ENCODE measurements at places on chromosomes 5 and 9. TPM values are rescaled to one million over a fixed set of nuclear protein-coding genes. Genes with fewer than 3 reads are reported as not detected.

CDKN2B-AS1 gene
- 0.78 TPM for polyA plus RNA-seq

SH3PXD2B gene
- 0.42 TPM for polyA plus RNA-seq

NPDC1 gene
- 1.1 TPM for polyA plus RNA-seq

PCDHB16 gene
- not detected for polyA plus RNA-seq

N4BP3 gene
- polyA plus RNA-seq, result 4.6 TPM

F2RL1 gene
- polyA plus RNA-seq, result not detected

CDHR2 gene
- polyA plus RNA-seq, result 0.19 TPM

GAS1 gene
- polyA plus RNA-seq, result not detected

PIP5K1B gene
- polyA plus RNA-seq, result 8.2 TPM

PCDHGA7 gene
- 0.05 TPM for polyA plus RNA-seq

DNA sequence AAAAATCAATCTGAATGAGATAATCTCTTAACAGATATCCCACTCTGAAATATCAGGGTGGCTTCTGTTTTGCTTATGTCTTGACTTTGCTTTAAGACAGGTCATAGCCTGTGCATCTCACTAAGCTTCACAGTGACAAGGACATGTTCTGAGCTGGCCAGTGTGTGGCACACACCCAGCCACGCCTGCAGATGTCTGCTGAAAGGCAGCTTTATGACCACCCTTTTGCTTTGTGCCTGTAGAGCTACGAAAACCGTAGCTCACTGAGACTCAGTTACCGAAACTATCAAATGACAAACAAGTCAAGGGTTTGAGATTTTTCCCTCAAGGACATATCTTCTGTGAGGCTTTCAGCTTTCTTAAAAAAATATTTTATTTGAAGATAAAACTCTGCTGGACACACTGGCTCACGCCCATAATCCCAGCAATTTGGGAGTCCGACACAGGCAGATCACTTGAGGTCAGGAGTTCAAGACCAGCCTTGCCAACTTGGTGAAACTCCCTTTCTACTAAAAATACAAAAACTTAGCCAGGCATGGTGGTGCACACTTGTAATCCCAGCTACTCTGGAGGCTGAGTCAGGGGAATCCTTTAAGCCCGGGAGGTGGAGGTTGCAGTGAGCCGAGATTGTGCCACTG lies 233.2 kb downstream of the SPATA31A1 start:
- no peak for DNase-seq

DNA sequence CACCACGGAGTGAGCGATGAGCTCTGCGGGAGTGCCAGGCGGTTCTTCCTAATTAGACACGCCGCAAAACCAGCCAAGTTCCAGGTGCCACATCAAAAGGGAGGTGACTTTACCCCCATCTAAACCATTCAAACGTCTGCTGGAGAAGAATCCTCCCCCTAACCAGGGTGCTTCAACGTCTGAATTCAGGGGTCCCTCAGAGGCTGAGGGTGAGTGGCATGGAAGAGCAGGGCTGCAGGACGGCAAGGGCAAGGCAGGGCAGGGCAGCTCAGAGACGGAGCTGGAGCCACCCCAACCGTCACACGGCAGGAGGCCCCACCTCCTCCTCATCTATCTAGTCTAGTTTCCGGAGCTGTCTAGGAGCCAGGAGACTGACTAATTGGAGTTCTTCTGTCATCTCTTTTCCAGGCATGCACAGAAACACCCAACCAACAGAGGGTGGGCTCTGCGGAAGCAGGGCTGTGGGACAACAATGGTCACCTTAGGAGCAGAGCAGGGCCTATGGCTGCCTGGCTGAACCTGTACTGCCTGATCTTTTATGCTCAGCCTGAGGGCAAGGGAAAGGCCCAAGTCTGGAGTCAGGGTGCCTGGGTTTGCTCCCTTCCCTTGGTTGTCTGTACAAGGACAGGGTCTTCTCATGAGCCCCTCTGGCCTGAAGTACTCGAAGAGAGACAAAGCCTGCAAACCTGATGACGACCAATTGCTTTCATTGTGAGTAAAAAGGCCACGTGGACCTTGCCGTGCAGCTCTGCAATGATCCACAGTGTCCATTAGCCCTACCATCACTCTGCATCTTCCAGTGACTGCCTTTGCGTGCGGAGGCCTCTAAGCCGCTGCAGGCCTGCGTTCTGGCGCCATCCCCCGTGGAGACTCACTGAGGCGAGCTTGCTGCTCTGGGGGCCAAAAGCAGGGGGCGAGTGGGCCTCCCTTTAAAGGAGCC lies 81.0 kb upstream of the SLC25A51 start:
- DNase-seq, result no peak

- no peak for DNase-seq
Measured at GRCh38 chr9:35650341-35651158, at the start of gene SIT1. TSS of gene SIT1 (minus strand) at chr9:35650931. CDS start at chr9:35650853, 78 bp downstream.

DNA sequence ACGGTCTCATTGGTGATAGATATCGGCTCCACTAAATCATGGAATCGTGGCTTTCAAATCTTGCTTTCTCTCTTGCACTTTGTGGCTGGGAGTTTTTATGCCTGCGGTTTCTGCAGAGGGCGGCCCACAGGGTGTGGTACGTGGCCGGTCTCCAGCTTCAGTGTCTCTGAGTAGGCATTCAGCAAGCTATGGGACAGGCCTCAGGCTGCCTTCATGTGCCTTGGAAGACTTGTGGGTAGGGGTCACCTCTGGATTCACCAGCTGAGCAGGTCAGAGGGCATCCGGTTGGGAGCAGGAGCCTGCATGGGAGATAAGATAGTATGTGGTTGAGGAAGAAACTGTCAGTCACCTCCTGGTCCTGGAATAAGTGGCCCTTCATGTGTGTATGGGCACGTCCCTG lies 47.7 kb downstream of the AMBP start:
- DNase-seq, result no peak

DNA sequence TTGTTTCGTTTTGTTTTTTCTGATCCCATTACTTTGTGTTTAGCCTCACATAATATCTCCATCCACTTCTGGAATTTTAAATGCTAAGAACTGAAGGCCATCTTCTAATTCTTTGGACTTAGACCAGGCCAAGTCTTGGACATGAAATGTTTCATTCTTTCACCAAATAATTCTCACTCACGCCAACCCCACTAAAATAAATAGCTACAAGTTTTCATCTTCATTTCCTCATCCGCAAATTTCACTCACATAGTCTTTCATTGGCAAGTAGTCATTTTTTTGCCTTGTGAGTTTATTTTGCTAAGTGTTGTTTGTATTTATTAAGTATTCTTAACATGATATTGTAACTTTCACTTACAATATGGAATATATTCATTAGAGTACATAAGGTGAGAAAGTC lies 1188.6 kb upstream of the SEMA6A start:
- no peak for DNase-seq

- no peak for DNase-seq
Measured at GRCh38 chr5:169933127-169933526, 47.2 kb downstream of the INSYN2B start.

GRCh38 chr9:136609838-136610311 lies 52.8 kb upstream of the EGFL7 start:
- DNase-seq, result no peak

- DNase-seq, result no peak
Measured at GRCh38 chr5:42557689-42558088, 134.4 kb downstream of the GHR start.

DNA sequence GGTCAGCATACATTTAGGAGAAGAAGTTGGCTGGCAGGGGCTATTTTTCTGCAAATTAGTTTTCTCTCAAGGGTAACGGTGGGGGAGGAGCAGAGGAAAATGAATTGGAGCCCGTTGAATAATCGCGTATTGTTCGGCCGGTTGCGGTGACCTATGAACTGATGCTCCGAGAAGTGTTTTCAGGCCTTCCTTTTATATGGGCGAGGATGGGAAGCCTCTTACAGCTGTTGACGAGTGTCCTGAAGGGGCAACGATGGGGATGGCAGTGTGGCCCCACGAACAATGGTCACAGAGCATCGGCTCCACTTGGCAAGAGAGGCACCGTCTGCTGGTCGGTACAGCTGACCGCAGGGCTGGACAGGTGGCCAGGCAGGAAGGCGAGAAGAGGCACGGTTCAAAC lies 400.7 kb downstream of the ZSWIM6 start:
- DNase-seq, result no peak

DNA sequence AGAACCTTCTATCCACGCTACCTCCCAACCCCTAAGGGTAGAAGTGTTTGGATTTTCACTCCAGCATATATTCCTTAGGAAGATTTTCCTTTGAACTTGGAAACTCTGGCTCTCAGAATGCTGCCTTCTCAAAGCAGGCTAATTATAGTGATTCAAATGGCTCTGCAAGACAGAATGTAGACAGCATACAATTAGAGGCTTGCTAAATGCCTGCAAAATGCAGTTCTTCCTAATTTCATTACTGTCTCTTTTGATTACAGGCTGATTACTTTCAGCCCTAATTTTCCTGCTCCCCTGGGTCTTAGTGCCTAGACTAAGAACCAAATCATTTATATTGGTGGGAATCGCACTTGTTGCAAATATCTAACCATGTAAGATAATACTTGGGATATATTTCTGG lies 50.8 kb downstream of the ANKDD1B start:
- DNase-seq, result no peak

DNA sequence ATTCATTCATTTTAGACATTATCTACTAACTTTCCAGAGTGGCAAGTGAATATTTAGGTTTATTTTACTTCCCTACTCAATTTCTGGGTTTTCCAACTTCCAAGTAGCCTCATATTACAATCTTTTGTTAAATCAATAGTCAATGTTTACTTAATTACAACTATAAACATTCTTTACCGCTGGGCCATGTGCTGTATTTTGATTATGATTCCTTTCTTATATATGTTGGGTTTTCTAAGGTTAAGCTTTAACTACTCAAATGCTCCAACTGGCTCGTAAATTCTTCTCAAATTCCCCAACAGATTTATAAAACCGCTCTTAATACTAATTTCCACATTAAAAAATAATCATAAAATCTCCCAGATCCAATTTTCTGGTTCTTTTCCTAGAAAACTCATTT lies 110.1 kb upstream of the ABCA1 start:
- DNase-seq, result no peak

DNA sequence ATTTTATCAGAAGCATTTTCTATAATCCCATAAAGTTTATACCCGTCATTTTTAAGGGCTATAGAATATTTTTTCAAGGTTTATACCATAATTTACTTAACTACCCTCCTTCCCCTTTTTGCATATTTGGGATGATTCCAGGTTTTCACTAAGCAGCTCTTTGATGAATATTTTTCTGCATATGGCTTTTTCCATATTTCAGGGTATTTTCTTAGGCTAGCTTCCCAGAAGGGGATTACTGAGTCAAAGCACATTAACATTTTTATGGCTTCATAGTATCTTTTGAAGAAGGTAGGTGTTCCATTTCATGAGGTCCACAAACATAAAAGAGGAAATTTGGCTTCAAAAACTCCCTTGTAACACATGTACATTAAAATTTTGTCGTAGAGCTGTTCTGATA lies 14.6 kb upstream of the COL15A1 start:
- DNase-seq, result no peak

DNA sequence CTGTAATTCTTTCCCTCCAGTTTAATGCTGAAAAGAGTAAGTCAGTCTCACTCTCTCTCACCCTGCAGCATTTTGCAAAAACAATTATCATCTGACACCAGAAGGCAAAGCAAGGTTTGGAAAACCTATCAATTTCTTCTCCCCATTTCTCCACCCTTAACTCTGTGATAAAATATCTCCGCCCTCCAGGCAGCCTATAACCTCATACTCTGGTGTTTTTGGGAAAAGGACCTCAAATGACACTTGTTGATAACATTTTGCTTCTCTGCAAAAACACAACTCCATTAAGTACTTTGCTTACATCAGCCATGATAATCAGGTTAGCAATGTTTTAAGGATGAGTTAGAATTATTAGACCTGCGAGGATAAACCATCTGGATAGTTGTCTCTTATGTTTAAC lies 2.3 kb downstream of the ANKH start:
- DNase-seq, result no peak

- DNase-seq, result no peak
Measured at GRCh38 chr9:77014597-77015263, 4.7 kb upstream of the FOXB2 start.

DNA sequence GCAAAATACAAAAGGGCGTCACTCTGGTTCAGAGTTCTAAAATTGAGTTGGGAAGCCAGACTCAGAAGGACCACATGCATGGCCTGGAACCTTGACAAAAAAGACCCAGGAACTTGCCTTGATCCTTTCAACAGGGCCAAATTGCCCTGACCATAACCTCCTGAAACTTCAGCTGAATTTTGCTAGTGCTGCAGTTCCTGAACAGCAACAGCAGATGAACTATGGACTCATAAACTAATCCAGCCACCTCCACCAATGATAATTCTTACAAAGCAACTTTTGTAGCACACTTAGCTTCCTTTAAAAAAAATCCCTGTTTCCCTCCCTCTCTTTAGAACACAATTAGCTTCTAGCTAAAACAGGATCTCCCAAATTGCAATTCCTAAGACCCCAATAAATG lies 155.9 kb downstream of the MAT2B start:
- DNase-seq, result no peak

- DNase-seq, result no peak
Measured at GRCh38 chr5:176350416-176350815, 11.1 kb downstream of the KIAA1191 start.

- DNase-seq, result no peak
Measured at GRCh38 chr5:35229076-35230037, 930 bp downstream of the PRLR start.

DNA sequence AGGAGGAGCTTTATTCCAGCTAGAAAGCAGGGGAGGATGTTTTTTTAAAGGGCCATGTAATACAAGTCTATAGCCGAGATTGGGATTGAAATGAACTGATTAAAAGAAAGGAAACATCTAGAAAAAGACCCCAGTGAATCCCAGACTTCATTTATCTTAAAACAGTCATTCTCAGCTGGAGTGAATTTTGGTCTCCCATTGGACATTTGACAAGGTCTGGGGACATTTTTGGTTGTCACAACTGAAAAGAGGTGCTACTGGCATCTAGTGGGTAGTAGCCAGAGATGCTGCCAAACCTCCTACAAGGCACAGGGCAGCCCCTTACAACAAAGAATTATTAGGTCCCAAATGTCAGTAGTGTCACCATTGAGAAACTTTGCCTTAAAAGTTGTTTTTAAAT lies 16.3 kb upstream of the SPINK4 start:
- DNase-seq, result no peak

GRCh38 chr9:5231212-5231611 lies at the start of gene INSL4:
TSS of gene INSL4 (plus strand) at chr9:5231419. CDS start at chr9:5231524, 105 bp downstream.
- no peak for DNase-seq

DNA sequence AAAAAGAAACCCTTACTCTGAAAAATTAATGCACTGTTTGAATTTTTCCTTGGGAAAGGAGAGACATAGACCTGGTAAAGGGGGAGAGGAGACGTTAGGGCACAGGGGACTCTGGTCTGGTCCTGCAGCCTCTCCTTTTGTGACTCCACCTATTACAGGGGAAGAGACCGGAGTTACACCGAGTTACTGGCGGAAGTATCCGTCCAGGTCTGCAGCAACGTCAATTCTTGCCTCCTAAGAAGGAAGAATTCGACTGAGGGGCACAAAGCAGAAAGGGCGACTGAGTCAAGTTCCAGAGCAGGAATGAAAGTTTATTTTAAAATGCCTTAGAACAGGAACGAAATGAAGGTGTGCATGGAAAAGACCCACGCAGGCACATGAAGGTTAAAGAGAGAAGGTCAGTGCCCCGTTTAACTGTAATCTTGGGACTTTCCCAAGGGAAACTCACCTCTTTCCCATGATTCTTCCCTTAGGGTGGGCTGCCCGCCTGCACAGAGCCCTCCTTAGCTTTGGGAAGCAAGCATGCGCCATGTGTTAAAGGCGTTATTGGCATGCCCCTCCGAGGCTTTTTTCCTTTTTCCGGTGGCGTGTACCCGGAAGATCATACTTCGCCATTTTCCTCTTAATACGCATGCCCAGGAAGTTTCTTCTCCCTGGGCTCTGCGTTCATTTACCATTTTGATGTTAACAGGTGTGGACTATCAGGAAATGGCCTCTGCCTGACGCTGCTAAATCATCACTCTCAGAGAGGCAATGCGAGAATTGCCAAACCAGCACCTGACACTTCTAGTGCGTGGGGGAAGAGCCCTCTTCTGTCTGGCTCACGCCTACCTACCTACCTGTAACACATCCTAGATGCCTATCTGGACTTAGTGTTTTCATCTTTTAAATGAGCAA lies 409.6 kb upstream of the PAPPA start:
- DNase-seq, result no peak
